BJ (cell line): ENCODE measurements at places on chromosomes 4 and X. TPM values are rescaled to one million over a fixed set of nuclear protein-coding genes. Genes with fewer than 3 reads are reported as not detected.

Gene UGT8
- polyA plus RNA-seq = 0.02 TPM in 1 of 2 replicates, not detected in the other

Gene TCEAL6
- not detected in 2 replicates for polyA plus RNA-seq

Gene KLHL4
- polyA plus RNA-seq = not detected in 2 replicates

Gene CCKAR
- 0.12 and 0.17 TPM in 2 replicates for polyA plus RNA-seq

Gene CPZ
- polyA plus RNA-seq = 30.2 and 70.9 TPM in 2 replicates

Gene PCDH7
- polyA plus RNA-seq = 11.8 and 15.3 TPM in 2 replicates

Gene GAGE12F
- polyA plus RNA-seq = not detected in 2 replicates

Gene BEND4
- polyA plus RNA-seq = not detected in 2 replicates

Gene FATE1
- polyA plus RNA-seq = not detected in 2 replicates

Gene DUSP21
- not detected in 2 replicates for polyA plus RNA-seq

Gene EXOSC9
- 14.3 and 21.8 TPM in 2 replicates for polyA plus RNA-seq

Gene ARHGAP24
- 17.7 and 21.9 TPM in 2 replicates for polyA plus RNA-seq

Gene OTC
- not detected in 2 replicates for polyA plus RNA-seq

Gene WDR17
- 0.10 and 0.15 TPM in 2 replicates for polyA plus RNA-seq

Gene FAM3A
- polyA plus RNA-seq = 17.3 and 34.8 TPM in 2 replicates

Gene ZXDB
- 3.3 and 4.4 TPM in 2 replicates for polyA plus RNA-seq

Gene PDHA2
- polyA plus RNA-seq = not detected in 2 replicates

Gene SMIM31
- not detected in 2 replicates for polyA plus RNA-seq

Gene EMCN
- polyA plus RNA-seq = 0.10 and 0.11 TPM in 2 replicates

Gene NWD2
- not detected in 2 replicates for polyA plus RNA-seq

Gene CXorf51A
- not detected in 2 replicates for polyA plus RNA-seq

Gene FAM184B
- polyA plus RNA-seq = 0.01 and 0.02 TPM in 2 replicates

Gene FGD1
- polyA plus RNA-seq = 3.5 and 5.6 TPM in 2 replicates

Gene PCDH19
- polyA plus RNA-seq = 0.01 TPM in 1 of 2 replicates, not detected in the other

Gene TMSB15B
- 4.7 and 6.6 TPM in 2 replicates for polyA plus RNA-seq

Gene NPY1R
- polyA plus RNA-seq = not detected in 2 replicates

Gene SRPK3
- polyA plus RNA-seq = 0.44 and 1.1 TPM in 2 replicates

Gene CWH43
- polyA plus RNA-seq = not detected in 2 replicates

Gene FRMPD4
- polyA plus RNA-seq = 0.78 and 0.82 TPM in 2 replicates

Gene STPG2
- not detected in 2 replicates for polyA plus RNA-seq

Gene DUSP9
- polyA plus RNA-seq = 0.04 and 0.06 TPM in 2 replicates

Gene SHOX
- polyA plus RNA-seq = 18.2 and 22.8 TPM in 2 replicates

Gene RS1
- polyA plus RNA-seq = not detected in 2 replicates

Gene C4orf36
- 3.0 and 3.1 TPM in 2 replicates for polyA plus RNA-seq

Gene CXCL3
- polyA plus RNA-seq = 0.18 and 0.47 TPM in 2 replicates

Gene MAGED4
- 8.7 and 13.1 TPM in 2 replicates for polyA plus RNA-seq

Gene MAGEB10
- polyA plus RNA-seq = not detected in 2 replicates

Gene LINC00632
- 54.3 and 87.0 TPM in 2 replicates for polyA plus RNA-seq

Gene SLC25A43
- 13.5 and 13.6 TPM in 2 replicates for polyA plus RNA-seq

Gene MAGEA4
- polyA plus RNA-seq = not detected in 2 replicates

Gene EPHA5
- 2.5 and 2.8 TPM in 2 replicates for polyA plus RNA-seq

Gene MAGEC2
- not detected in 2 replicates for polyA plus RNA-seq

Gene UGT2B10
- polyA plus RNA-seq = not detected in 2 replicates

Gene MTTP
- polyA plus RNA-seq = not detected in 2 replicates

Gene DIPK2B
- not detected in 2 replicates for polyA plus RNA-seq
